Heart left ventricle (tissue), 16 donors: ENCODE measurements at places on chromosomes 4 and X. TPM values are rescaled to one million over a fixed set of nuclear protein-coding genes. Genes with fewer than 3 reads are reported as not detected.

LINC00632 gene
- total RNA-seq = 150 TPM

GRCh38 chrX:63918611-63919010 lies 133.6 kb upstream of the ARHGEF9 start:
- no peak overlapping the region for H3K27ac ChIP-seq
- no peak overlapping the region for H3K4me3 ChIP-seq
- peak; percentile 15 for DNase-seq
- no peaks in the 10 kb centered on the region for H3K27me3 ChIP-seq

- no peak overlapping the region for H3K4me3 ChIP-seq
- DNase-seq = peak; percentile 25
- H3K27ac ChIP-seq = peak overlapping the region; percentile 40
- no peaks in the 10 kb centered on the region for H3K36me3 ChIP-seq
Measured at GRCh38 chr4:139208404-139208945, 31.5 kb upstream of the ELF2 start.

DNA sequence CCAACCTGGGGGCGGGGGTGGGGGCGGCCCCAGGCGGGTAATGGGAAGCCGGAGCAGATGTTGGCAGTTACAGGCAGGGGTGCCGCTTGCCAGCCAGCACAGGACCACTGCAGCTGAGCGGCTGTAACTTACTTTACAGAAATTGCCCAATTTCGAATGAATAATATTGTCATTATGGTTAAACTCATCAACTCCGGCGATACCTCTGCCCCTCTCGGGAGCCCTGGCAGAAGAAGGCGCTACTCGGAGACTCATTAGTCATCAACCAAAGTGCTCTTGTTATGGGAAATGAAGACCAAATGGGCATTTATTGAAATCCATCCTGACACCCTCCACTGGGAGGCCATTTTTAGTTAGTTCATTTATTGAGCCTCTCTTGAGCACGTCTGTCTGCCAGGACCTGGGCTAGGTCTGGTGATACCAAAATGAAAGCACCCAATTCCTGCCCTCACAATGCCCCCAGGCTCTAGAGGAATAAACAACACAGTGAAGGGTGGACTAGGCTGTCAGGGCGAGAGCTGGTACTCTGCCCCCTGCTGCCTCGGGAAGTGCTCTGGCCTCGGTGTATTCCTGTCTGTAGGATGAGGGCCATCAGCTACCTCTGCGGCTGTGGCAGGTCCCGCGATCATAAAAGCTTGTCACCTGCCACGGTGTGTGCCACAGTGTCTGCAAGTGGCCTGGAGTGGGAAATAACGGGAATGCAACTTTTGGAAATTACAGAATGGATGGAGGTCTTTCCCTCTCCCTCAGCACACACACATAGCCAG lies 159.1 kb upstream of the PSAPL1 start:
- no peaks in the 10 kb centered on the region for H3K27me3 ChIP-seq
- H3K27ac ChIP-seq = no peak overlapping the region
- no peak for DNase-seq

- no peak for DNase-seq
- no peak overlapping the region for H3K4me3 ChIP-seq
- no peak overlapping the region for H3K27ac ChIP-seq
- H3K27me3 ChIP-seq = no peaks in the 10 kb centered on the region
Measured at GRCh38 chr4:23006756-23007155, 314.0 kb downstream of the GBA3 start.

DNA sequence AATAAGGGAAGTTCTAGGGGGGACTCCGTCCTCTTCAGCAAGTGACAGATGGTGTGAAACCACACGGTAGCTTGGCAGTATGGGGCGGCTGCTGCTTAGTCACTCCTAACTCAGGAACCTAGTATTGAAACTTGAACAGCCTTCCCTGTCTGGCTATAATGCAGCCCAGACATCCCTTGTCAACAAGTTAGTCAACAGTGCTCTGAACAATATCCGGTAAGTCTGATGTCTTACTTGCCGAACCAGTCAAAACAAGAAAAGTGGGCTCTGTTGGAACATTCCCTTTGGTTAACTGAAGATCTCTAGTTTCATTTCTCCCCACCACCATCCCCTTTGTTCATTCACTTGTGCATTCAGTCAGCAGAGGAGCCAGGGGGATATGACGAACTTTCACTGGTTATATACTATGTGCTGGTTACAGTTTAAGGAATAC lies 18.7 kb upstream of the CXCL13 start:
- no peaks in the 10 kb centered on the region for H3K27me3 ChIP-seq
- no peak overlapping the region for H3K4me3 ChIP-seq
- no peak for DNase-seq
